ENCODE measurements at places on chromosomes 3 and 15.

- DNase-seq: no peak
Observed at GRCh38 chr3:126360714-126361060, 3.5 kb upstream of the KLF15 start.

DNA sequence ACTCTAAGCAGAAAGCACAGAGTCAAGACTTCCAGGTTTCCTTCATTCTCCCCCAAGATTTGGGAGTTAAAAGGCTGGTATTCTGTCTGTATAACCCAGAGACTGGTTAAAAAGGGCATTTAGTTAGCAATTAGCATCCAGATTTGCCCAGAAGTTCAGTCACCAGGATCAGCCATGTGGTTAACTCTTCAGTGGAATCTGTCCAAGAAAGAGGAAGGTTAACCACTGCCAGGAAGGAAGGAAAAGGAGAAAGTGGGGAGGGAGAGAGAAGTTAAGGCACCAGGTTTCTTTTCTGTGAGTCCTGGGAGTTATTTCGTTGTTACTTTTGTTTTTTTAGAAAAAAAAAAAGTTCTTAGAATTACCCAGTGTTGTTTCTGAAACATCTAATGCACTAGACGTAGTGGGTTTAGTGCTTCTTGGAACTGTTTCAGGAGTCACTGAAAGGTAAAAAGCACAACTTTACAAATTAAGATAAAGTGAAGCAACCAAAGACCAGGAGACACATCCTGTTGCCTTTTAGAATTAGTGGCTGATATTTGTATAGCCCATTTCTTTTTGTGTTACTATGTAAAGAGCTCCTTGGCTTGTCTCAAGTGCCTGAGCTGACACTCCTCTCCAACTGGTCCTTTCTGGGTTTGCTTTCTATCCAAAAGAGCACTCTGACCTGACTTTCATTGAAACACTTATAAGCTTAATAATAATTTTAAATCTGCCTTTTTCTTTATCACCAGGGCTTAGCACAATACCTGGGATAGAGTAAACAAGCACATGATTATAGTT lies 128.6 kb downstream of the ABI3BP start:
- DNase-seq: no peak

DNA sequence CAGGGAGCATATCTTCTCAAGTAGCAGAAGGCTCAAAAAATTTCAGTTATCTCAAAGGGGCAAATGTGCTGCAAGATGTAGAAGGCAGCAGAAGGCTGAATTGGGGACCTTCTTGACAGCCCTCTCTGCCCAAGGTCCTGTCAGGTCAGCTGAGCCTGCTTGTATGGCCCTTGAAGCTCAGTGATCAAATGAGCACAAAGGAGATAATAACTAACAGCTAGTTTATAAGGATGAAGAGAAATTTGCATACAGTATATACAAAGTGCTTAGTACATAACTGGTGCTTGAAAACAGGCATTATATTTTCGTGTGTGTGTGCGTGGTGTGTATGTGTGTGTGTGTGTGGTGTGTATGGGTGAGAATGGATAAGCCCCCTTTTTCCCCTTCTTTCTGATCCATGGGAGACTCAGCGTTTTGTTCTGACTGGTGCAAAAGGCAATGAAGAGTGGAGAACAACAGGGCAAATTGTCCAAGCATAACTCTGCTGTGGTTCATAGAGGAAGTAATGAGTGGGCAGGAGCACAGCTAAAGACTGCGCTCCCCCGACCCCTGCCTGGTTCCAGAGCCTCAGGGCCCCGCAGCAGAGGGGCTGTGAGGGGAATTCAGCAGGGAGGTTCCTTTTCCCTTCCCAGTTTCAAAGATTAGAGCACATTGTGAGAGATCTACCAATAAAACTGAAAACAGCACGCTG lies 356.8 kb upstream of the NR2F2 start:
- no peak for DNase-seq

- no peak for DNase-seq
Observed at GRCh38 chr3:147509448-147509847, 100.3 kb downstream of the ZIC1 start.

DNA sequence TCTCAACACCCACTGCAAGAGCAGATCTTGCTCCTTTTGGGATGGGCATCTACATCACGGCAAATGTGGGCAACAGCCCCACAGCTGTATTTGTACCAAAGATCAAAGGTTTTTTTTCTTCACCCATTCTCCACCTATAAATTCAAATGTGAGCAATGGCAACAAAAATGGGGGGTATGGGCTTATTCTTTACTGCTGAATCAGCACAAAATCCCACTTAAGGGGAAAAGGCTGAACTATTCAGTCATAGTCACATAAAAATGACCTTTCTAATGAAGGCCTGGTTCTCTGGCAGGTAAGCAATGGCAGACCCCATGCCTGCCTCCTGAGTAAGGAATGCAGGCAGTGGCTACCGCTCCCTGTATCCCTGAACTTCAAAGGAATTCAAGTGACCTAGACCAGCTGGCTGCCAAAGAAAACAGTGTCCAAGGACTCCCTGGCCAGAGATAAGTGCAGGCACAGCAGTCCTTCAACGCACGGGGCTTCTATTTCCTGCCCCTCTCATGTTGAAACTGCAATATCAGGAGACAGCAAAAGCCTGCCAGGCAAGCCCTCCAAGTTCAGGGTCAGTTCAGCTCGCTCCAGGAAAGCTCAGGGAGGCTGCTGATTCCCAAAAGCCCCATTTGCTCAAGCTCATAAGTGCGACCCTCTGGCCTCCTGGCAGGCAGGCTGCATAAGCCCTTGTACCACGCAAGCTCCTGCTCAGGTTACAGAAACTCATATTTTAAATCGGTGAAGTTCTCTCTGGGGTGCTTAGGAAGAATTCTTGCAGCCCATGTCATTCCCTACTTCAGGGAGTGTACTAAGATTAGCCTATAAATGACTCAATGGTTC lies 134.1 kb downstream of the PDZRN3 start:
- no peak for DNase-seq

DNA sequence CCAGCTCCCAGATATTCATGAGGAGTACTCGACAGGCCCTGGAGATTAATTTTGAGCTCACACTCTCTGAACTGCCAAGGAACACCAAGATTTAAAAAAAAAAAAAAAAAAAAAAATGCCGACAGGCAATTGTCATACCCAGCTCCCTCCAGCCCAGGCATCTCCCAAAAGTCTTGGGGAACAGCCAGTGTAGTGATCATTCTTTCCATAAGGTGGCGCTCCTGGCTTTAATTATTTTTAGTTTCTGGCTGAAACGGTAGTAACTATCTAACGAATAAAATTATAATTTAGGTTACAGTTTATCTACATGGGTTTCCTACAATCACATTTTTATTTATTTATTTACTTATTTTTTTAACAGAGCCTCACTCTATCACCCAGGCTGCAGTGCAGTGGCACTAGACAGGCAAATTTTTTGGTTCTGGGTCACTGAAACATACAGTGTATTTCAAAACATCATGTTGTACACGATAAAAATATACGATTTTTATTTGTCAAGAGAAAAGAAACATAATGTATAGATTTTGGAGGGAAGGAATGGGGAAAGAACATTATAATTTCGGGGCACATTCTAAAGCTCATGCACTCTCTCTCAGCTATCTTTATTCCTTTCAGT lies 157.3 kb downstream of the ADAMTS9 start:
- no peak for DNase-seq

DNA sequence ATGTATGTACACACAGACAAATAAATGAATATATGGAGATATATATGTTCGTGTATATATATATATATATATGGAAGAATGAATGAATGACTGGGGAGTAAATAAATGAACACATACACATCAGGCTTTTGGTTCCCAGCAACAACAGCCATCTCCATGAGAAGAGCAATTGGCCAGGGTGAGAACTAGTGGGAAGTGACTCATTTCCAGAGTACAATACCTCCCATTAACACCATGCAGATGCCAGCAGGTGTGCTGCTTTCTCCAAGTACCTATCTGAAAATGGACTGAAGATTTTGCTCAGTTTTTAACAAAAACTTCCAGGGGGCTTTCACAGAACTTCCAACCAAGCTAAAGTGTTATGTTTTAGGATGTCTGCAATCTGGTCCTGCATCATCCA lies 179.8 kb upstream of the SLC2A2 start:
- no peak for DNase-seq

DNA sequence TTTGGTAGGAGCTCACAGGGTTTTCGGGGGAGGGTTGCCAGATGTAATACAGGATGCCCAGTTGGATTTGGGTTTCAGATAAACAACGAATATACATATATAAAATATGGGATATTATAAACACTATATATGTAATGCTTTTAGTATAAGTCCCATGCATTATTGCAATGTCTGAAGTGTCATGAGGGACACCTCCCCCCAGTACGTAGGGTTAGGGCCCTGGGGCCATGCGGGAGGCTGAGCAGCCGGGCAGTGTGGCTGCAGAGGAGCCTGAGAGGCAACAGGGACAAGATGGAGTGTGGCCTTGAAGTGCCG lies 148.9 kb downstream of the SMAD6 start:
- no peak for DNase-seq

- DNase-seq: no peak
Observed at GRCh38 chr15:100784493-100785180, 95.0 kb upstream of the ALDH1A3 start.

GRCh38 chr15:58545307-58546065 lies 113.7 kb downstream of the LIPC start:
- no peak for DNase-seq

DNA sequence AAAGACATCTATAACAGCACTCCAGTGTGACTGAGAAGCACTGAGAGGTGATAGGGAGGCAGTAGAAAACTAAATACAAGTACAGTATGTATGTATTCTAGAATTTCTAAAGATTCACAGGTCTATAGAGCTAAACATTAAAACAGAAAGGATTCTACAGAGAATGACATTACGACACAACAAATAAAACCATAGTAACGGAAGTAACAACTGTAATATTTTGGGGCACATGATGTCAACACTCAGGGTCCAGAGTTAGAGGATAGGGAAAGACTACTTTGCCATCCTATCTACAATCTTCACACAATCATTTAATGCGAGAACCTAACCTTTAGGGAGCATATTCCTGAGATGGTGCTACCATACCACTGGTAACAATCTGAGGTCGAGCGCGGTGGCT lies 13.6 kb downstream of the UBXN7 start:
- DNase-seq: no peak

DNA sequence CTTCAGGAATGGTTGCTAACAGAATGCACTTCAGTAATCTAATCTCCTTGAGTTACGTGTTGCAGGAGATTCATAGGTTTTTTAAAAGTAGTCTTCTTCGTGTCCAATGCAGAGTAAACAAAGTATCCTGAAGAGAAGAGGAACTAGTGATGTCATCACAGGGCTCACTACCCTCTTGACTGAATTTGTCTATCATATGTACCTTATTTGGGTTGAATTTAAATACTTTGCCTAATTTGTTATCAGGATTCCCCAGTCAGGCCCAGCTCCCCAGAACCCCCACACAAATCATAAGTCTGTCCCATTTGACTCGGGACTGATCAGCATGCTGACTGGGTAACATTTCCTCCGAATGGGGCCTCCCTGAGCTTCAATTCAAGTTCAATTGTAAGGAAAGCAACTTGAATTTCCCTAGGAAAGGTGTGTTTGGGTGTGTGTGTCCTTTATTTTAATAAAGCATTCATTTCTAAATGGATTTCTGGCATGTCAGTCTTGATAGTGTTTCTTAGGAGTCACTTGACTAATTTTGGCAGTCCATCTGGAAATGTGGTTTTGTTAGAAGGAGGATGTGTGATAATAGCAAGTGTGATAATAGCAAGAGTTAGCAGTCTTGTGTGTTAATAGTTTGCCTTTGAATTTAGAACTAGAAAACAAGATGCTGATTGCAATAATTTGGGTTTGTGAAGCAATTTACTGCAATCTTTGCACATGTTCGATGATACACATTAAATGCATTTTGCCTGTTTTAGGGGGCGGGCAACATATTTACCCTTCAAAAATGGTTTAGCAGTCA lies 21.9 kb downstream of the OXNAD1 start:
- DNase-seq: no peak

- no peak for DNase-seq
Observed at GRCh38 chr3:122873741-122874515, 79.1 kb downstream of the SLC49A4 start.

DNA sequence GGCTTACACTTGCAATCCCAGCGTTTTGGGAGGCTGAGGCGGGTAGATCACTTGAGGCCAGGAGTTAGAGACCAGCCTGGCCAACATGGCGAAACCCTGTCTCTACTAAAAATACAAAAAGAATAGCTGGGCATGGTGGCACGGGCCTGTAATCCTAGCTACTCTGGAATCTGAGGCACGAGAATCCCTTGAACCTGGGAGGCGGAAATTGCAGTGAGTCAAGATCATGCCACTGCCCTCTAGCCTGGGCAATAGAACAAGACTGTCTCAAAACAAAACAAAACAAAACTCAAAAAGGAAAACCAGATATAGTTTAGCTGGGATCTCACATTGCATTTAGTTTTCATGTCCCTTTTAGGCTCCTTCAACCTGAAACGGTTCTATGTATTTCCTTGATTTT lies 2.9 kb upstream of the USP50 start:
- no peak for DNase-seq

DNA sequence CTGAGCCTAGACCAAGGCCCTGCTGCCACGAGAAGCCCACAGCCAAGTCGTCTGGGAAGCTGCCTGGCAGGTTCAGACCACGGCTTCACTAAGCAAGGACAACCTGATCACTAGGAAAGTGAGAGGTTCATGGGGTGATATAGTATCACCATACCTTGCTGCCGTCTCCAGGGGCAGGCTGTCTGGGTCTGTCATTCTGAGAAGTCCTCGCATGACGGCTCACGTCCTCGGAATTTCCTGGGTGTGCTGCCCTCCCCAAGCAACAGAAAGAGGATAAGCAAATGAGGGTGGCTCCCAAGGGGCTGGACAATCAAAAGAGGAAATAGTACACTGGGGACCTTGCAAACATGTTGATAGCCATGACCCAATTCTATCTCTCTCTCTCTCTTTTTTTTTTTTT lies 207.4 kb upstream of the IGF1R start:
- no peak for DNase-seq

DNA sequence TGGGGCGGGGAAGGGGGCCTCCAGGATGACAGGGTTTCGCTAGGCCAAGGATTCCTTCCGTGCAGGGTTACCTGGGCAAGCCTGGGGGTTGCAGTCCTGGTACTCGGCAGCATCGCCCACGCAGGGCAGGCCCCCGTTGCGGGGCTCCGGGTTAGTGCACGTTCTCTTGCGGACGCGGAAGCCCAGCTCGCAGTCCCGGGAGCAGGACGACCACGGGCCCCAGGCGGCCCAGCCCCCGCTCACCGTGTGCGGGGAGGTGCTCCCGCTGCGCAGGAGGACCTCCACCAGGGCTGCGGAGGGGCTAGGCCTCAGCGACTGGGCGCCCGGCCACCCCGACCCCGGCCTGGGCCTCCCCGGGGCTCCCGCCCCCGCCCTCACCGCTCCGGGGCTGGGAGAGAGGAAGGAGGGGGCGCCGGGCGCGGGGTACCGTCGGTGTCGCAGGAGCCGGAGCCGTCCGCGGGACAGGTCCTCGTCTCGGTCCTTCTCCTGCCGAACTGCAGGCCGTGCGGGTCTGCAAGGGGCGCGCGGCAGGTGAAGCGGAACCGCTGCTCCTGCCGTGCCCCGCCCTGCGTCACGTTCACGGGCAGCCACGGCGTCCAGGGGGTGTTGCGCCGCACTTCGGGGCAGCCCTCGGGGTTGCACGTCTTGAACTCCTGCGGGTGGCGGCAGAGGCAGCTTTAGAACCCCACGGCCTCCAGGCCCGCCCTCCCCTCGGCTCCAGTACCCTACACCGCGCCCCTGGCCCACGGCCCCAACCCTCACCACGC lies 114.6 kb downstream of the SEMA5B start:
- no peak for DNase-seq

GRCh38 chr3:194489736-194490612 lies 3.2 kb upstream of the ATP13A3 start:
- DNase-seq: no peak
